Kidney capillary endothelial cell (primary cell): ENCODE measurements at places on chromosomes 5 and 9.
A peak's percentile ranks its signal among the peaks of the same experiment; 100 is the strongest.

- DNase-seq: peak; percentile 56
These were observed 281.9 kb downstream of the NSG2 start for GRCh38 chr5:174327317-174327864.

GRCh38 chr5:146521403-146522106, 5.6 kb upstream of the GPR151 start:
- DNase-seq: no peak

DNA sequence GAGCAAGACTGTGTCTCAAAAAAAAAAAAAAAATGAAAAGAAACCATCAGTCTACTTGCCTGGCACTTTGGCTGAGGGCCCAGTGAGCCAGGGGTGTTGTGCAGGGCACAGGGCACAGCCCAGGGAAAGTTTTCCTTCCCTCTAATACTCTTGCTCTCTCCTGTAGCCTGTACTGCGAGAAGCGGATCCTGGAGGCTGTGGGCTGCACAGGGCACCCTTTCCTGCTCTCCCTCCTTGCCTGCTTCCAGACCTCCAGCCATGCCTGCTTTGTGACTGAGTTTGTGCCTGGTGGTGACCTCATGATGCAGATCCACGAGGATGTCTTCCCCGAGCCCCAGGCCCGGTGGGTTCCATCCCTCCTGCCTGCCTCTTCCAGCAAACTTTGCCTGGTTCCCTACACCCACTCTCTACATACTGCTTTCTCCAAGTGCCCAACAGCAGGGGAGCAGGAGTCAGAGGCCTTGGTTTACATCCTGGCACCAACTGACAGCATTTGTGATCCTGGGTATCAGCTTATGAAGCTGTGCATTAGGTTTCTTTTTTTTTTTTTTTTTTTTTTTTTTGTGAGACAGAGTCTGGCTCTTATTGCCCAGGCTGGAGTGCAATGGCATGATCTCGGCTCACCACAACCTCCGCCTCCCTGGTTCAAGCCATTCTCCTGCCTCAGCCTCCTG, 7.2 kb downstream of the ZDHHC12 start:
- no peak for DNase-seq

DNA sequence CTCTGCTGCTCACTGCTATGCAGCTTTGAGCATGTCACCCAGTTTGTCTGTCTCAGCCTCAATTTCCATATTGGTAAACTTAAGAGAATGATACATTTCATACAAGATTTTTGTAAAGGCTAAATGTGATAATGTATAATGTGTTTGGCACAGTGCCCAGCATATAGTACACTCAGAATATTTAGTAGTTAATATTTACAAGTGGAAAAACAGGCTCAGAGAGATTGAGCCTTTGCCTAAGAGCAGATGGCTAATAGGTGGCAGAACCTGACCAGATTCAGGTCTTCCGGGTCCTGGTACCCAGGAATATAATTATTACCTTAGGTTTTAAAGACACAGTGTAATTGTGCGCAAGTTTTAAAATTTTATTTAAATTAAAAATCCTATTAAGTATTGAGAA, 46.8 kb upstream of the KIAA1958 start:
- DNase-seq: no peak

DNA sequence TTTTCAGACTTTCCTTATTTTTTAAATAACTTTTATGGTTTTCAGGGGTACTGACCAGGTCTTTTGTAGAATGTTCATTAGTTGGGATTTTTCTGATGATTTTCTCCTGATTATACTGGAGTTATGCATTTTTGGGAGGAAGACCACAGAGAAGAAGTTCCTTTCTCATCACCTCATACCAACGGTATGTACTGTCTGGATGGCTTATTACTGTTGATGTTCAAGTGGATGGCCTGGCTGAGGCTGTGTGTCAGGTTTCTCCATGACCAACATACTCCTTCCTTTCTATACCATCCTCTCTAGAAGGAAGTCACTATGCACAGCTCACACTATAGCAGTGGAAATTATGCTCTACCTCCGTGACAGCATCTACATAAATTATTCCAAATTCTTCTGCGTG, 71.1 kb upstream of the NR3C1 start:
- DNase-seq: no peak

DNA sequence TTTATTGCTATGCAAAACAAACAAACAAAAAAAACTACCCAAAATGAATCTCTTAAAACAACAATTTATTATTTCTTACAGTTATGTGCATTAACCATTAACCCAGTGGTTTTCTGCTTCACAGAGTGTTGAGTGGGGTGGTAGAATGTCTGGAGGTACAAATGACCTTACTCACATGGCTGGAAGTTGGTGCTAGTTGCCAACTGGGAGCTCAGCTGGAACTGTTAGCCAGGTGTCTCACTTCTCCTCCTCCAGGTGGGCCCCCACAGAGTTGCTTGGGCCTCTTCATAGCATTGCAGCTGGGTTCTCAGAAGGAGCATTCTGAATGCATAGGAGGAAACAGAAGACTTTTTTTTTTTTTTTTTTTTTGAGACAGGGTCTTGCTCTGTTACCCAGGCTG, 10.5 kb upstream of the B4GALT1 start:
- DNase-seq: no peak
